ENCODE measurements at places on chromosomes 5 and 9.

- no peak for DNase-seq
Observed at GRCh38 chr5:35285435-35285834, 55.1 kb upstream of the PRLR start.

DNA sequence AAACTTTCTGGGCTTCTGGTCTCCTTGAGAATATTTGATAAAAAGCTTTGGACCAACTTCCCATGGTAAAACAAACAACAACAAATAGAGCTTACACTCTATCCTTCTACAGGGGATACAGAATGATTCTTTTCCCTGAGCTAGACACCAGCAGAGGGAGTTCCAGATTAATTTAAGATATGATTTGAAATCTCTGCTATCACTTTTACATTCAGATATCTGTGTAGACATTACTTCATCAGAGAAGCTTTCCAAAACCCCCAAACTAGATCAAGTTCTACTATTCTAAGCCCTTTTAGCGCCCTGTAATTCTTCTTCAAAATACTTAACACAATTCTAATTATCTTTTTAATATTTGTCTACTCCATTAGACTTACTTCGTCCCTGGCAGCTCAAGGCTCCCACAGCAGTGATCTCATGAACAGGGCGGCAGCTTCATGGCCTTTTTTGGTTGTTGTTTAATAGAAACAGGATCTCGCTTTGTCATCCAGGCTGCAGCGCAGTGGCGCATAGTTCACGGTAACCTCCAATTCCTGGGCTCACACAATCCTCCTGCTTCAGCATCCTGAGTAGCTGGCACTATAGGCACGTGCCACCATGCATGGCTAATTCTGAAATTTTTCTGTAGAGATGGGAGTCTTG, 955 bp upstream of the GALNT12 start:
- DNase-seq, result no peak

DNA sequence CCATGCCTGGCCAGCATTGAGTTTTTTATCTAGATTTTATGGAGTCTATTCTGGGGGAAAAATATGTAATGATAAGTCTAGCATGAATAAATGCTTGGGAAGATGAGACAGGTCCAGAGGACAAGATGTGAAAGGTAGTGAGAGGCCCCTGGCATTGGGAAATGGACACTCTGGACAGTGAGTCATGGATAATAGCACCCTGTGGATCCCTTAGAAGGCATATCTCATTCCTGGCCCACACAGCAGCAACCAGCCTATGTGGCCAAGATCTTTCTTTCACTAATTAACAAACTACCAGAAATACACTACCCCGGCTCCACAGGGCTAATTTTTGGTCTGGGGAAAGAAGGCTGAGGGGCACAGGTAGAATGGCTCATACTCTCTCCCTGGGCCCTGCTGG, 356.1 kb downstream of the TRIM32 start:
- DNase-seq, result no peak

DNA sequence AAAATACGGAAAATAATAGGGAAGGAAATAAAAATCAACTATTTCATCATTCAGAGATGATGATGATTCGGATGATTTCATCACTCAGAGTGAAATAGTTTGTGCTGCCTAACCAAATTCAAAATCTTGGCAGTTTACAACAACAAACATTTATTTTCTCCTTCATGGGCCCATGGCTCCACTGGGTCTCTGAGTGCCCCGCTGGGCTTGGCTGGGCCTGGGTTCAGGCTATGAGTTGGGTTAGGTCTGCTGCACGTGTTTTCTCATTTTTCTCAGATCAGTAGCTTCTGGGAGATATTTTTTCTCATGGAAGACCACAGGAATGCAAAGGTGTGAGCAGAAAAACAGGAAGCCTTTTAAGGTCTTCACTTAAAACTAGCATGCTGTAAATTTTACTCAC, 24.0 kb upstream of the F2RL1 start:
- DNase-seq, result no peak

All from stimulated activated CD4-positive, alpha-beta T cell treated with anti-CD3 and anti-CD28 coated beads, Interleukin-4, amount 100 ng/mL, for 1 hour (primary cell).